ENCODE measurements at places on chromosomes 12 and 14.

- DNase-seq, result no peak
These were observed 39.3 kb downstream of the NINJ2 start for GRCh38 chr12:623865-624372.

DNA sequence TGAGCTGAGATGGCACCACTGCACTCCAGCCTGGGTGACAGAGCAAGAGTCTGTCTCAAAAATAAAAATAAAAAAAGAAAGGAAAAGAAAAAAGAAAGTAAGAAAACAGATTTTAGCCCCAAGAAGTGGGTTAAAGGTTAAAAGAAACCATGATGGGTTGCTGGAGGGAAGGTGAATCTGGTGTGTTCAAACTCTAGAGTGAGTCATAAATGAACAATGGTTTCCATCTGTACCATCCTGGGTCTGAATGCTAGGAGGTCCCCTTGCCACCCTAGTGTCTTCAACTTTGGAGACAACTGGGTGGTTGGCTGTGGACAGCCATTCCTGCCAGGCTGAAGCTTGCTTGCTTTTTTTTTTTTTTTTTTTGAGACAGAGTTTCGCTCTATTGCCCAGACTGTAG, 1.6 kb upstream of the RPS26 start:
- no peak for DNase-seq

DNA sequence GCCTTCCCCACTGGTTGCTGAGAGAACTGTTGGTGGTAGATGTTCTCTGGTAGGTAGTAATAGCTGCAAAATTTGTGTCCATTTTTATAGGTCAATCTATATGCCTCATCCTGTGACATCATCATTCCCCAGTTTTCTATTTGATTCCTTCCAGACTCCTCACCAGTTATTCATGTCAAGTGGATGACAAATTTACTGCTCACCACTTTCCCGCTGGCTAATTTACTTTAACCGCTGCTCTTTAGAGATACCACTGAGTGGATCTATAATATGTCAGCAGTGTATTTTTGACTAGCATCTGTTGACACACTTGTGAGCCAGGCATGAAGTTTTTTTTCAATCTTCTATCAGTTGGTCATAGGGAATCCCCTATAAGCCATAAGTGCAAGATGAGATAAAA, 24.6 kb downstream of the GPR65 start:
- no peak for DNase-seq

DNA sequence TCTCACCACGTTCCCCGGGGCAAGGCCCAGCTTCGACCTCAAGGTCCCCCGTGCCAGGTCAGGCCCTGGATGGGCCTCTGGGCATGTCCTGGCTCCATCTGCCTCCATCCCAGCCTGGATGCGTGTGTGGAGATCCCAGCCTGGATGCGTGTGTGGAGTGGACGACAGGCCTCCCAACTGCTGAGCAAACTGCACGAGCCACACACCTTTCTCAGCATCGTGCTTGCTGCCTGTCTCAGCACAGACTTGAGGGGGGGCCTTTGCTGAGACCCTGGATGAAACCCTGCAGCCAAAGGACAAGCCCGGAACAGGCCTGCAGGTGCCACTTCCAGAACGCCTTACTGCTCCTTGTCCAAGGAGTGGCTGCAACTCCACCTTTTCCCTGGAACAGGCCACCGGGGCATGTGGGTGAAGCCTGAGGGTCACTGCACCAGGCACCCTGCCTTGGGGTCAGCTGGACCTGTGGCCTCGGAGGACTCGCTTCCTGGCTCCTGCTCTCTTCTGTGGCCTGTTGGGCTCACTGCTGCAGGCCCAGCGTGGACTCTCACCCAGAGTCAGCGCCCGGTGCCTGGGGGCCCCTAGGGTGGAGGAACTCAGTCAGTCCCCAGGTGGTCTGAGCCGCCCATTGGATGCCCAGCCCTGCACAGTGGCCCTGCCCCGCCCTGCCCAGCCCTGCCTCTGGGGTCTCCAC, 176.0 kb downstream of the KIF26A start:
- DNase-seq, result no peak

DNA sequence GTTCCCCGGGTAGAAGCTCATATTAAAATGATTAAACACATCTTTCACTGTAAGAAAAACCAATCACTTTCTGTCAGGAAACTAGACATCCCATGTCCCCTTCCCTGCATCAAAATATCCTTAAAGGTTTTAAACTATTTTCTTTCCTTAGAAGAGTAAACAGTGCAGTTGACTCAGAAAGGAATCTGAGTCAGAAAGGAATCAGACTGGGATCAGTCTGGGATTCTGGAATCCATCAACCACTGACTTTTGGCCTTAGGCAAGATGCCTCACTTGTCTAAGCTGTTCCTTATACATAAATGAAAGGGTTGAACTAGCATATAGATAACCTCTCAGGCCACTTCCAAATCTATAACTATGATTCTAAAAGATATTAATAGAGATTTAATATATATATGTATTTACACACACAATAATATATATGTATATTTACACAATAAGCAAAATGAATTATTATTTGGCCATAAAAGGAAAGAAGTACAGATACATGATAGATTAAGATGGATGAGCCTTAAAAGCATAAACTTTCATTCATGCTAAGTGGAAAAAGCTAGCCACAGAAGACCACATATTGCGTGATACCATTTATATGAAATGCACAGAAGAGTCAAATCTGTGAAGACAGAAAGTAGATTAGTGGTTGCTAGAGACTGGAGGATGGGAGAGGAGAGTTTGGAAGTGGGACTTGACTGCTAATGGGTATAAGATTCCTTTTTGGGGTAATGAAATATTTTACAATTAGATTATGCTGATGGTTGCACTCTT, 114.4 kb downstream of the SLC38A1 start:
- DNase-seq, result no peak

GRCh38 chr12:13373803-13374202, 177.3 kb downstream of the EMP1 start:
- no peak for DNase-seq

- DNase-seq, result no peak
These were observed 26.1 kb upstream of the ETV6 start for GRCh38 chr12:11623382-11623781.

- DNase-seq, result no peak
These were observed 178.2 kb upstream of the HIF1A start for GRCh38 chr14:61516964-61517653.

GRCh38 chr12:108826101-108826806, 31.1 kb downstream of the SSH1 start:
- DNase-seq, result peak; percentile 69

DNA sequence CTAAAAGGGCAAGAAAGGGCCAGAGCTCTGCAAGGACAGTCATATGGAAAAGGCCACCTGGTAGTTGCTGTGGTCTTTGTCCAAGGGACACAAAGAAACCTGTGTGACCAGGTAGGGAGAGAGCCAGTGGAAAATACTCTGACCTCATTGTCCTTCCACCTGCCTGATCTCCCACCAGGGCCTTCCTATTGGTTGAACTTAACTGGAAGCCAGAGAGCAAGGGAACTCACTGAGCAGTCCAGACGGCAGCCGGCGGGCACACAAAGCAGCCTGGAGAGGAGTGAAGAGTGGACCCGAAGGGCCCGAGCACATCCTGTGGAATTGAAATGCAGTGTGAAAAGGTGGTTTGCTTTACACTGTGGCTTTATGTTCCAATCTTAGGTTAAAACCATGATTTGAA, 120.7 kb downstream of the SLC25A21 start:
- no peak for DNase-seq

DNA sequence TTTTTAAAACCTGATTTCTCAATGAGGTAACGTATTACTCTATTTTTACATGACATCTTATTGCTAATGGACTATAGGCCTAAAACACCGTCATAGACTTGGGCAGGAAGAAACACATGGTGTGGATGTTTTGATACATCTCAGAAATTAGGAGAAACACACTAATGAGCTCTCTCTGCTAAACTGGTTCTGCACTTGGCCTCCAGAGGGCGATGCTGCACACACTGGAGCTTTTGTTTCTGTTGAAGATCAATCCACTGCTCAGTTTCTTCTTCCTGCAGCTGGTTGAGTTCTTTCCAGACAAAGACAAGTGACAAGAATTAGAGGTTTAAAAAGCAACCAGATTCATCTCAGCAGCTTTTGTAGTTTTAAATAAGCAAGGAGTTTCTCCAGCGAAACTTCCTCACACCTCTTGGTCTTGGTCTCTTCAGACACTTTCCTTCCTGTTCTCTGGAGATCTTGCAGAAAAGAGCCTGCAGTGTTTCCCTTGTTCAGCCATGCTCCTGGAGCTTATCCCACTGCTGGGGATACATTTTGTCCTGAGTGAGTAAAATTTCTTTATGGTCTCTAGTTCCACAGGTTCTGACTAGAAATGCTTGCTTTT, 178.5 kb upstream of the OR4E1 start:
- DNase-seq, result no peak

DNA sequence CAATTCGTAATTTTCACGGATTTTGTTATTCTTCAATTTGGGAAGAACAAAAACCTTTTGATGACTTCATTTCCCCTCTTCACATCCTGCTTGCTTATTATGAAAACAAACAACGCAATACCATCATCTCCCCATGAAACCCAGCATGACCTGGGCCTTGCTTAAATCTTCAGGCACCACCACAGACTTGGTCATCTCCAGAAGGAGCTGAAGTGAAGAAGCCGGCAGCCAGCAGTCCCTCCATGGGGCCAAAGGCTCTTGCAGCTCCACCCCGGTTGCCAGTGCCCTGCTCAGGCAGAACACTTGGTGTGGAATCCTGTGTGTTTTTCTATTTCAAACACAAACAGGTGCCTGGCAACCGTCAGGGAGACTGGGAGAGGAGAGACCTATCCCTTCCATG, 982.9 kb upstream of the TMEM132C start:
- no peak for DNase-seq

GRCh38 chr14:79421811-79422210, 789.5 kb downstream of the DIO2 start:
- no peak for DNase-seq

GRCh38 chr12:10998204-10998603, at the start of gene TAS2R20:
Gene TAS2R20, minus strand, starts transcription at chr12:10998304. Its CDS starts 429 bp downstream, at chr12:10997875.
- DNase-seq, result no peak

DNA sequence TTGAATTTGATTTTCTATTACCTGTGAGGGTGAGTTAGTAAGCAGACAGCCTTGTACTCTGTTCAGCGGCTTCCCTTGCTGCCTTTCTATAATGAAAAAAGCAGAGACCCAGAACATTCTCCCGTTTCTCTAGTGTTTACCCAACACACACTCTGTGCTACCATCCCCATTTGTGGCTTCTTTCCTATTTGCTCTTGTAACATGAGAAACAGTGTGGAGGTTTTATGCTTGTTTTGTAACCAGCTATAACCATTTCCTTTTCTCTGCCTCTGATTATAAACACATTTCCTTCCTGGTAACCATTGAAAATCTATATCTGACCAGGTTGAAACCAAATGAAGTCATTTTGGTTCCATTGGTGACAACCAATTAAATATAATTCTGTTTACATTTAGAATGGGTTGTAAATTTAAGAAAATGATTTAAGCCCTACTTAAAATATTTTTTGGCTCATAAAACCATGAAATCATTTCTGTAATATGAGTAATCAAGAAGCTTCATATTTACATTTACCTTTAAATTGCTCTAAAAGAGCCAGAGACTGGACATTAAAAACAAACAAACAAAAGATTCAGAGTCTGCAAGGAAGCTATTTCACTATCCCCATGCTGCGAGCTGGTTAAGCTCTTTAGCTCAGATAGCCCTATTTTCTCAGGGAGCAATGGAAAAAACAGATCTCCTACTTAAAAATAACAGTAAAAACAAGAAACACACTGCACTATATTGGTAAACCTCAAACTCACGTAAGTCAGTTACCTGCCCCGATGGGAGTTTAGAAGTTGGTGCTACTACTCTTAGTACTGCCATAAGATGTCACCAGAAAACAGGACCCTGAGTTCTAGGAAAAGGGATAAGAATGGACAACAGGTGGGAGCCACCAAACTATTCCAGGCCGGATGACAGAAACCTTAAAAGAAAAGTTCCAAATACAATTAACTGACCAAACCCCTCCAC, 206.5 kb upstream of the EEA1 start:
- no peak for DNase-seq

GRCh38 chr12:6234214-6234613, 34.0 kb downstream of the CD9 start:
- no peak for DNase-seq

GRCh38 chr14:60760644-60761364, 26.2 kb downstream of the MNAT1 start:
- no peak for DNase-seq

GRCh38 chr12:84038242-84038641, 874.4 kb downstream of the SLC6A15 start:
- DNase-seq, result no peak

DNA sequence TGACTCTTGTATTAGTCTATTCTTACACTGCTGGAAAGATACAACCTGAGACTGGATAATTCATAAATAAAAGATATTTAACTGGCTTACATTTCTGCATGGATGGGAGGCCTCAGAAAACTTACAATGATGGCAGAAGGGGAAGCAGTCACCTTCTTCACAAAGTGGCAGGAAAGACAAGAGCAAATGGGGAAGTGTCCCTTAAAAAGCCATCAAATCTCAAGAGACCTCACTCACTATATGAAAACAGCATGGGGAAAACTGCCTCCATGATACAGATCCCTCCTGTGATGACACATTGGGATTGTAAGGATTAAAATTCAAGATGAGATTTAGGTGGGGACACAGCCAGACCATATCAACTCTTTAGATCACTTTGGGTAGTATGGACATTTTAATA, 83.7 kb downstream of the TMTC3 start:
- DNase-seq, result no peak

- peak; percentile 96 for DNase-seq
These were observed 117.6 kb downstream of the SCARB1 start for GRCh38 chr12:124745891-124746570.

- DNase-seq, result no peak
These were observed 6.8 kb downstream of the KDM2B start for GRCh38 chr12:121574025-121574424.

DNA sequence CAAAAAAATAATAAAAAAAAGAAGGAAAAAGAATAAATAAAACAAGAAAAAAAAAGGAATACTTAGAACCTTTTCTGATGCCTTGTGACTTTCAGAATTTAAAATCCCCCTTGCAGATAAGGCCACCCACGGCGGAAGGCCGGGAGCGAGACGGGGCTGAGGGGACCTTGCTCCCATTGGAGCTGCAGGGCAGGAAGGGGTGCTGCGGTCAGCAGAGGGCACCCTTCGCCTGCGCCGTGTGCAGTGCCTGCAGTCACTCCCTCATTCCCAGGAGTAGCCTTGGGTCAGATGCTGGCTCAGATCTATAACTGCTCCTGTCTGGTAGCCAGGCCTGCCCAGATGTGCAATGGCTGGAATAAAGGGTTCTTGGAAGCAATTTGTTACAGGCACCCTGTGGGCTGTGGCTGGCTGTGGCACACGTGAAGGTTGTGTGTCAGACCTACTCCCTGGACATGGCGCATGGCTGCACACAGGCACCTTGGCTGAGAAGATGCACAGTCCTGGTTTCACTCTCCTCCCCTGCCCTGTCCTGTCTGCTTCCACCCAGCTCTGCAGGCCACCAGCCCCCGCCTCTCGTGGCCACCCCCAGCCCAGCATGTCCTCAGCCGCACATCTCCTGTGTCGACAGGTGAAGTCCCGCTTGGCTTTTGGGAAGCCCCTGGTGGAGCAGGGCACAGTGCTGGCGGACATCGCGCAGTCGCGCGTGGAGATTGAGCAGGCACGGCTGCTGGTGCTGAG, 13.4 kb upstream of the ALDH2 start:
- no peak for DNase-seq

- no peak for DNase-seq
These were observed 5.9 kb downstream of the HCAR1 start for GRCh38 chr12:122724641-122725243.

- no peak for DNase-seq
These were observed 11.9 kb downstream of the AEBP2 start for GRCh38 chr12:19451196-19451595.

GRCh38 chr14:53766106-53766505, 190.5 kb downstream of the BMP4 start:
- no peak for DNase-seq
